Epithelial cell of proximal tubule (primary cell): ENCODE measurements at places on chromosomes 3 and 15. TPM values are rescaled to one million over a fixed set of nuclear protein-coding genes. Genes with fewer than 3 reads are reported as not detected.

RAB11A gene
- 199 and 350 TPM in 2 replicates for total RNA-seq

VEPH1 gene
- 3.7 and 20.7 TPM in 2 replicates for total RNA-seq

FAN1 gene
- total RNA-seq = 9.1 and 11.0 TPM in 2 replicates

DNA sequence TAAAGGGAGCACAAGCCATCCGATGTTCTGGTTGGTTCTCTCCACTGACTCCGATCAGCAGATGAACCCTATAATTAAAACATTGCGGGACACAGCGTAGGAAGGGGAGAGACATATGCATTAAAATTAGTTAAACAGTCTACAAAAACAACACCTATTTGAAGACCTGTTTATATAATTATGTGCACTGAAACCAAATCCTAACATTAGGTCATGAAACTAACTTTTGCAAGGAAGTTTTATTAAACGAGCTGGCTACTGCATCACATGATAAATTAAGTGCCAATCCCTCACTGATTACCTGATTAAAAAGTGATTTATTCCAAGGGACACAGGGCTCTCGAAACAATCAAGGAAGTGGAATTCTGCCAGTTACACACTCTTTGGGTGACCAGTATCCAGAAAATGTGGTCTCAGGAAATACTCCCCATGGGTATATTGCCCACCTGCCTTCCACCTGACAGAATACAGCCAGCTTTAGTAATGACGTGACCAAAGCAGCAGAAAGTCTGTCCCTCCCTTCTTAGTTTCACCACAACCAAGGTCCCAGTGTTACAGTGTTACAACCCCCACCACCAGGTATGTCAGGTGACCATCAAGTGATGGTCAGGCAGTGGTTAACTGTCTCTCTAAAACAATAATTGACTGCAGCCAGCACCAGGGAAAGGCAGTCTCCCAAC is 69.5 kb downstream of the HERC1 start:
- DNase-seq = peak; percentile 2

GRCh38 chr3:10249833-10250232 is 1.6 kb downstream of the TATDN2 start:
- no peak for DNase-seq

- DNase-seq = no peak
Observed at GRCh38 chr15:64209680-64210334, 47.0 kb upstream of the PPIB start.
